ENCODE measurements at places on chromosomes 7 and 10.

DNA sequence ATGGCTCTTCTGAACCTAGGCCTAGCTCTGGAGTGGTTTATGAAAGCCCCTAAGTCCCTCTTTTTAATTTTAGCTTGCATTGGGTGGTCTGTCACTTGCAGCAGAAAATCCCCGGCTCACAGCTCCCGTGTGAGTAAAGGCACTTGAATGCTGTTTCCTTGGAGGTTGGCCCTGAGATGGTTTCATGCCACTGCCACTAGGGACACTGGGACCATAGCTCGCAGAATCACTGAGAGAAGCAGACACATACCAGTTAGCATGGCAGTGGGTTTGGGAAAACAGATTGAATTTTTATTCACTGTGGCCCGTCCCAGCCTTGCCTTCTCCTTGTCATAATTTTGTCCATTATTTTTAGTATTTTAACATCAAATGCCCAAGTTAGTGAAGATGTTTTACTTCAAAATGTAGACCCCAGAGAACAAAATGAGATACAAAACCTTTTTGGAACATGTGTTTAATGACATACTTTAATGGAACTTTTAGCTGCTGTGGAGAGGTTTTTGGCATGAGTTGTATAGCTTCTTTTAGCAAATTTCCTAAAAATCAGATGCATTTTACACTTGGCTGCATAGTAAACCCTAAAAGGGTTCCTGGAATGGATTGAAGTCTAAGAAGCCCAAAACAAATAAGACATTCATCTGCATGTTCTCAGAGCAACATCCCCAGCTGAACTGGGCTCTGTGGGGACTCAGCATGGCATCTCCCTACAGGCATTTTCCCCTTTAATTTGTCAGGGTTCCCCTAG, 259.7 kb upstream of the PITRM1 start:
- DNase-seq = no peak

- no peak for DNase-seq
Measured at GRCh38 chr7:66682350-66683093, 53.8 kb downstream of the KCTD7 start.

DNA sequence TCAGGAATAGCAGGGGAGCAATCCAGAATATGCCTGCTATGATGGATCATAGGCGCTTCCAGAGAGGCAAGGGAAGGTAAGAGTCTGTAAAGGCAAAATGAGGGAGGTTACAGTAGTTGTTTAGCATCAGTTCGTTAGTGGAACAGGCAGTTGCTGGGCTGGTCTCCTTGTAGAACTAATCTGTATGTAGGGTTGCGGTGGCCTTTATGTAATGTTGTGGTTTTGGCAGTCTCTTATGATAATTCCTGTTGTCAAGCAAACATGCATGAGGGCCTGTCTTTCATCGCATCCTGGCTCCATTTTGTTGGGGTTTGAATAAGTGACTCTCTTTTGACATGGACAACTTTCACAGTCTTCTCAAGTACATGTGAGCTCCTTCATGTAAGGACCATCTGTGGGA, 427.8 kb upstream of the LRGUK start:
- DNase-seq = no peak

GRCh38 chr10:112858986-112859651, 90.9 kb upstream of the TCF7L2 start:
- DNase-seq = no peak

DNA sequence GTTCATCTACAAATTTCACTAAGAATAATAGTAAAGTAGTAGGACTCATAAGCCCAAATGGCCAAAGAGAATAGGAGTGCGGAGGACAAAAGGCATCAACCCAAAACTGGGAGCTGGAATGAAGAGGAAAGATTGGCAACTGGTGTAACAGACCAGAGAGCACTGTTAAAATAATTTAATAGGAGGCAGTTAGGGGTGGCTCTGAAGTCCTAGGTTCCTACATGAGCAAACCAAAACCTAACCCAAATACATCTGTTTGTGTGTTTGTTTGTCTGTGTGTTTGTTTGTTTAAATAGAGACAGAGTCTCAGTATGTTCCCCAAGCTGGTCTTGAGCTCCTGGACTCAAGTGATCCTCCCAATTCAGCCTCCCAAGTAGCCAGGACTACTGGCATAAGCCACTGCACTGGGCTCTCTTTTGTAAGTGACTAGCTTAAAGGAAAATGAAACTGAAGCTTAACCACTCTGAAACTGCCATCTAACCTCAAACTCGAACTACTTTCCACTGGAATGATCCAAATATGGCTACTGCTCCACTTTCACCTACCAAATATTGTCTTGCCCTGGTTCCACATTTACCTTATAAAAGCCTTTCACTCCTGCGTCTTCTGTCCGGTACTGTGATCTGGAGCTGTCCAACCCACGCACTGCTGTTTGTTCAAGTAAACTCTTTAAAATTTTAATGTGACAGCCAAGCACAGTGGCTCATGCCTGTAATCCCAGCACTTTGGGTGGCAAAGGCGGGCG, 94.9 kb downstream of the AKR1D1 start:
- no peak for DNase-seq

DNA sequence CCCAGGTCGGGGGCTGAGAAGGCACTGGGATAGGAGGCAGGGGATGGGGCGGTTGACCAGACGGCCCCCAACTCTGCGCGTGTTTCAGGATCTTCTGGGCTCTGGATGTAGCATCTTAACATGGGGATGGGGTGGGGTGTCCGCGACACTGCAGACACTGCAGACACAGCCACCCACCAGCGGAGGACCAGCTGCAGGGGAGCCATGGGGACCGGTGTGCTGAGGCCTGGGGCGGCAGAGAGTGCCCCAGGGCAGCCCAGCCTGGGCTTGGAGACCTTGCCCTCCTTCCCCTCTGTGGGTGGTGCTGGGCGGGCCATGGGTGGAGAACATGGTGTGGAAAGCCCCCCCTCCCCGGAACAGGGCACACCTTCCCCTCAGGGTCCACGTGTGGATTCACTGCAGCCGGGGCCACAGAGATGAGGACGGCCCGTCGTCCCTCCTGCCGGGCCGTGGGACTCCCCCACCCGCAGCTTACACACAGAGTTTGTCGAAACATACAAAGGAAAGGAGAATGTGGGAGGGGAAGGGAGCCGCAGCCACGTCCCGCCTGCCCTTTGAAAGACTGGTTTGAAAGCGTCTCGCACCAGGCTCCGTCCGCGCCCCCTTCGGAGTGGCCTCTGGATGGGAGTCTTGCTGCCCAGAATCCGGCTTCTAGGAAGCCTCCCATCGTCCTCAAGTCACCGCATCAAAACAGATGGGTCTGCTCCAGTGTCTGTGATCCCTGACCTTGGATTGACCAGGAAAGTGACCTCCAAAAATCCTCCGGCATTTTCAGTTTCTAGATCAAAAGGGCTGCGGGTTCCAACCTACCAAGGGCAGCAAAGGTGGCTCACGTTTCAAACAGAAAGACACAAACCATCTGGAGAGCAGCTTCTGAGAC, 91.5 kb upstream of the TCERG1L start:
- no peak for DNase-seq

DNA sequence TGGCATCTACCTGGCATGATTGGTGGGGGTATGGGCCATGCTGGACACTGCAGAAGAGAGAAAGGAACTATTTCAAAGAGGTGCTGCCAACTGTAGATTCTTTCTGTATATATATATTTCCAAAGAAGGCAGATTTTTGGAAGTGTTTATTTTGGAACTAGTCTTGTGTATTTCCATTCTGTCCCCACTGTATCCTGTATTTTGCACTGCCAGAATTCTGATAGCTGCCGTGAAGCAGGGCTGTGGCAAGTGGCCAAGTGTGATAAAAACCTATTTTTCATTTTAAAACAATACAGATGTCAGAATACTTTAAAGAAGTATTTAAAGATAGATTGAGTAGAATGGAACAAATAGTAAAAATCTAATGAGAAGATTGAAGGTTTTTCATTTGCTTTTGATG, 17.1 kb downstream of the MCU start:
- no peak for DNase-seq

DNA sequence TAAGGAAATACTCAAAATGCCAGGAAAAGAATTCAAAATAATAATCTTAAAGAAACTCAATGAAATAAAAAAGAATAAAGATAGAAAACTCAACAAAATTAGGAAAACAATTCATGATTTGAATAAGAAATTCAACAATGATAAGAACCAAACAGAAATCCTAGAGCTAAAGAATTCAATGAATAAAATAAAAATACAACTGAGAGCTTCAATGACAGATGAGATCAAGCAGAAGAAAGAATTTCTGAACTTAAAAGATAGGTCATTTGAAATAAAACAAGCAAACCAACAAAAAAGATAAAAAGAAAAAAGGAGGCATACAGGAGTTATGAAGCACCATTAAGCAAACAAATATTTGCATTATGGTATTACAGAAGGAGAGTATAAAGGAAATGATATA, 5.6 kb upstream of the AKR1B1 start:
- no peak for DNase-seq

- DNase-seq = no peak
Measured at GRCh38 chr10:101444058-101444898, 90.3 kb downstream of the BTRC start.

All from cortex of kidney (tissue), 1 donor.